Foreskin keratinocyte (primary cell): ENCODE measurements at places on chromosomes 16 and 17.

DNA sequence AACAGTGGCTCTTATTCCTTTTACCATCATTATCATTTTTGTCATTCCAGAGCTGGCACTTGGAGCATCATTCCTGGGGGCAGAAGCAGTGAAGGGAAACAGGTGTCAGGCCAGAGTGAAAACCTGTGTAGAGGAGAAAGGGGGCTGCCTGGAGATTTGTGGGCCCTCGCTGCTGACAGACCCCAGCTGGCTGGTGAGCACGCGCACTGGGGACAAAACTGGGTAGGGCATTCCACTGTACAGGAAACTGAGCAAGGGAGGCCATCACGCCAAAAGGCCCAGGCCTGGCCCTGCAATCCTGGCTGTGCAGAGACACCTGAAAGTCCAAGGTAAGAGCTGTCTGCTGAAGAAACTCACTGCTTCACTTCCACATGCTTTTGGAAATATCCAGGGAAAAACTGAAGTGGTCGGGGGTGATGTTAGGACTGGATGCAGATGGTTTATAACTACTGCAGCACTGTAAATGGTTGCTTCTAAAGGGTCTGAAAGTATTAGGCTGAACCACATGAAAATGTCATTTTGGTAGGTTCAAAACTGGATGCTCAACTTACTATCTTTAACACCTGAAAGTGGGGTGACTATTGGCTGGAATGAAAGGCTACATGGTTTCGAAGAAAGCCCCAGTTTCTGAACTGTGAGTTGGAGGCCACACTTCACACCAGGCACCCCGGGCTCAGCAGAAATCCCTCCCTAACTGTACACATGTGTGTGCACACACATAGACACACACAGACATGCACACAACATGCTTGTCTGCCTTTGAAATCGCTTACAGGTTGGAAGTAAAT is 225.0 kb downstream of the C16orf78 start:
- DNase-seq, result no peak

DNA sequence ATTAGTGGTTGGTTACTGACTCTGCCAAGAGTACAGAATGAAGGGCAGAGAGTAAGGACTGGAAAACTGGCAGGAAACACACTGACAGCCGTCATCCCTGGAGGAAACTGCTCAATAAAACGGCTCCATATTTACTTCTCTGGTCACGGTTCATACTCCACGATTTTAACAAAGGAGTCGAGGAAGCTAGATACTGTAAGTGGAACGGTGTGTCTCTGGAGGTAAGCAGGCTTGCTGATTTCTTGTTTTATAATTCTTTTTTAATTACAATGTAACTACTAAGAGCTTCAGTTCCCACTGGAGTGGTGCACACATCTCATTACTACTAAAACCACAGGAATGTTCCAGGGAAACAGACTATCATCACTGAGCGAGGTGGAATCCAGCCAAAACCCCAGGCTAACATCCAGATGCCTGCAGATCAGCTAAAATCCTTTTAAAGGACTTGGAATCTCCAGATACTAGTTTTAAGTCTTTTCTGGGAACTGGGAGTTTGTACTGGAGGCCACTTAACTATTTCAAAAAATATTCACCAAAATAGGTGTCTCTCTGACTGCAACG is 17.8 kb downstream of the SERPINF1 start:
- DNase-seq, result peak; percentile 71

DNA sequence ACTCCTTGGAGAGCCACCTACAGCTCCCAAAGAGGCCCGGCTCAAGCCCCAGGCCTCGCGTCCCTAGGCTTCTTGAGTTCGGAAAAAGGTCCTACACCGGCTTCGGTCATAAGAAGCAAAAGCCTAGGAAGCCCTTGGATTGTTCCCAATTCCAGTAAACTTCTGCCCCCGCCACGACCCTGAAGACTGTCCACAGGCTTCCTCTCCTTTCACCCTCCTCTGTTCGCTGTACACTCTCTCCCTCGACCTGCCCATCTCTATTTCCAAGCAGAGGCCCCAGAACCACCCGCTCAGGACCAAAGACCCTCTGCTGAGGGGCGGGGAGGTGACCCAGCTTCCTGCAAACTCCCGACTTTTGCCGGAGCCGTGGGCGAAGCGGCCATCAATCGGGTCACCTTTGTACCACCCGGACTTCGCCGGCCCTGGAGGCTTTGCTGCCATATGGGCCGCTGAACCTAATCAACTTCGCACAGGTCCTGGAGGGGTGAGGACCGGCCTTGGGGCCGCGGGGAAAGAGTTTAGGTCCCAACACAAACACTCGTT is 2.7 kb downstream of the HOXB2 start:
- DNase-seq, result no peak

GRCh38 chr17:57315061-57316015 is 59.0 kb downstream of the MSI2 start:
- DNase-seq, result no peak

DNA sequence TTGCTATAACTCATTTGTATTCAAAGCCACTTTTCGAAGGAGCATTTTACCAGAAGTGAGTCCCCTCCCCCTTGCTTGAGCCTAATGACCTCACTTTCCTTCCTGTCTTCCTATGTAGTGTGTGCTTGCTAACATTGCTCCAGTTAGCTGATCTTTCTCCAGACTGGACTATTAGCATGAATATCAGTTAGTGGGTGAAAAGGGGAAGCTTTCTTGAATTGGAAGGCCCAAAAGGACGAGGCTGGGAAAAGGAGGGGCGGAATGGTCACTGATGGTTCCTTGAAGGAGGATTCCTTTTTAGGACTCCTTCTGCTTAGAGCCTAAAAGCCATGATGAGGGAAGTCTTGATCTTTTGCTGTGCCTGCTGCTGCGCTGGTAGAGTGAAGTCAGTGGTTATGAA is 11.9 kb downstream of the MAP3K3 start:
- no peak for DNase-seq

DNA sequence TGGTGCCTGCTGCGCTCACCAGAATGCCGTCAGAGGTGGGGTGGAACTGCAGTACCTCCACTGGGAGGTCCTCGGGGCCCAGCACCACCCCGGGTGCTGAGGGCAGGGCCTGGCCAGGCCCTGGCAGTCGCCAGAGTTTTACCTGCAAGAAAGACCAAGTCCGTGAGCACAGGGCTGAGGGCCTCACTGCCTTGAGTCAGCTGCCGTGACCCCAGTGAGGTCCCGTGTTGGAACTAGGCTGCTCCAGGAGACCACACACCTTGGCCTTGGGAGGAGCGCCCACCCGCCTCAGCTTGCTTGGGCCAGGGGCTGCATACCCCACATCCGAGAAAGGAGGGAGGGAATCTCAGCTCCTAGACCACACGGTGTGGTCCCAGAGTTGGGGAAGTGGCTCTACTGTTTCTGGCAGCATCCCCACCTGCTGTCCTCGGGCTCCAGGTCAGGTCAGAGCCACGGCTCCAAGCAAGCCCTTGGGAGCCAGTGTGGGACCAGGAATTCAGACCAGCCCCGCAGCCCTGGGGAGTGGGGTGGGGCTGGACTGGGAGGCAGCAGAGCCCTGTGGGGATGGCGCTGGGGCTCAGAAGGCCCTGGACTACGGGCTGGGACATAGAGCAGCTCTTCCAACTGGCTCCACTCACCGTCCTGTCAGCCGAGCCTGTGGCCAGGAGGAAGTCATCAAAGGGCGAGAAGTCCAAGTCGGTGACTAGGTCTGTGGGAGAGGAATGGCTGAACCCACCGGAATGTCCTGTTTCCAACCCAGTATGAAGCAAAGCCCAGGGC is 8.7 kb downstream of the CORO7 start:
- DNase-seq, result no peak

DNA sequence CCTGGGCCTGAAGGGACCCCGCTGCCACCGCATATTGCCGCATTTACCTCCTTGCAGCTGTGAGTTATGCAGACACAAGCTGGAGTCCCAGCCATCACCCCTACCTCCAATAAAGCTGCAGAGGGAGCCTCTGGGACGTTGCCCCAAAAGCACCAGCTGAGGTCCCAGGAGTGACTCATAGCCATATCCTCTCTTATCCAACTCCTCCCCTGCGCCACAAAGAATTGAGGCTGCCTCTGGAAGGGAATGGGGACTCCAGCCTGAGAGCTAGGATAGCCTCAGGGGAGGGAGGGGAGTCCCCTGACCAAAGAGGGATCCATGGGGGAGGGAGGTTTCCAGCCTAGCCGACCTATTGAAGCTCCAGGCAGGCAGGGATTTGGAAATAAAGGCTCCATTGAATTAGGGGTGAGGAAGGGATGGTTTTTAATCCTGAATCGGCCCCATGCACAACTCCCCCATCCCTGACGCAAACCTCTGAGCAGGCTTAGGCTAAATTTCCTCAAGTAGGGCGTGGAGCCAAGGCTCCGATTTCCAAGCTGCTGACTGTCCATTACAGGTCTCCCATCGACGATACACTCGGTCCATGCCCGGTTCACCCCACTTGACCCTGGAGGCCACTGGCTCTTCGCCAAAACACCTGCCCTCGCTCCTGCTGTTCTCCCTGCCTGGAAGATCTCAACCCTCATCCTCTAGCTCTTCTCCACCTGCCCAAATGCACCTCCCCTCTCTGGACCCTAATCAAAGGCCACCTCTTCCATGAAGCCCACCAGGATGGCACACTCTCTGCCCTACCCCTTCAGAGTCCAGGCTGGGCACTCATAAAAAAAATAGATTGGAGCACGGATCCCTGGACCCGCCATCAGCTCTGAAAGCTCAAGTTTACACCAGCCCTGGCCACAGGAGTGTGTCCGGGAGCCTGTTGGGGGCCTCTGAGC is 27.5 kb downstream of the PIMREG start:
- DNase-seq, result peak; percentile 44
